Heart left ventricle (tissue), 16 donors: ENCODE measurements at places on chromosomes 16 and 17. TPM values are rescaled to one million over a fixed set of nuclear protein-coding genes. Genes with fewer than 3 reads are reported as not detected.

The NXPH3 gene
- 4.0 TPM for polyA plus RNA-seq

- no peak for DNase-seq
Observed at GRCh38 chr16:88398170-88398873, 15.6 kb downstream of the ZNF469 start.

DNA sequence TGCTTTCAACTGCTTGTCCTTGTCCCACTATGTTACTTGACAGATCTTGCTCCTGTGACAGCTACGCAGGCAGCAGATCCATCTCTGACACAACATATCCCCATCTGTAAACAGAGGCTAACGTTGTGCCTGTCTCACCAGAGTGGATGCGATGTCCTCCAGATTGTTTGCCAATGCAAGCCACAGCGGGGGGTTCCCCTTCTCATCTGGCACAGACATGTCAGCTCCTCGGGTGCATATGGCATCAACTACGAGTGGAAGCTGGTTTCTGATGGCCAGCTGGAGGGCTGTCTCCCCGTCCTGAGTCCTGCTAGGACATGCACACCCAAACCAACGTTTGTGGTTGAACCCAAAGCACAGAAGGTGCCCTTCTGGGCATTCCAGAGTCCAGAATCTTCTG, 39.0 kb downstream of the CYB5D2 start:
- DNase-seq: no peak

DNA sequence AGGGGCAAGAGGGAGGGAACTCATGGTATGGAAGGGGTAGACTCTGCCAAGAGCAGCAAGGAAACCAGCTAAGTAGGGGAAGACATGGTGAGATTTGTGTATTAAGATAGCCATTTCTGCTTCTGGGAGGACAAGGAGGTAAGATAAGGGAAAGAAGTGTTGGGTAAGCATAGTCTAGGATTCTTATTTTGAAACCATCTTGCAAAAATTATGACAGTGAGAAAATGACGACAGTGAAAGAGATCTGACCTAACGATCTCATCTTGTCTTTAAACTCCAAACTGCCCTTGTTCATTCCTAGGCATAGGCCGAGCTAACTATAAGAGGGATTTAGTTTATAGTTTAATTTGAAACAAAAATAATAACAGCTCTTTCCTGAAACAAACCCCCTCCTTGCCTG, 5.6 kb upstream of the RBL2 start:
- DNase-seq: no peak

DNA sequence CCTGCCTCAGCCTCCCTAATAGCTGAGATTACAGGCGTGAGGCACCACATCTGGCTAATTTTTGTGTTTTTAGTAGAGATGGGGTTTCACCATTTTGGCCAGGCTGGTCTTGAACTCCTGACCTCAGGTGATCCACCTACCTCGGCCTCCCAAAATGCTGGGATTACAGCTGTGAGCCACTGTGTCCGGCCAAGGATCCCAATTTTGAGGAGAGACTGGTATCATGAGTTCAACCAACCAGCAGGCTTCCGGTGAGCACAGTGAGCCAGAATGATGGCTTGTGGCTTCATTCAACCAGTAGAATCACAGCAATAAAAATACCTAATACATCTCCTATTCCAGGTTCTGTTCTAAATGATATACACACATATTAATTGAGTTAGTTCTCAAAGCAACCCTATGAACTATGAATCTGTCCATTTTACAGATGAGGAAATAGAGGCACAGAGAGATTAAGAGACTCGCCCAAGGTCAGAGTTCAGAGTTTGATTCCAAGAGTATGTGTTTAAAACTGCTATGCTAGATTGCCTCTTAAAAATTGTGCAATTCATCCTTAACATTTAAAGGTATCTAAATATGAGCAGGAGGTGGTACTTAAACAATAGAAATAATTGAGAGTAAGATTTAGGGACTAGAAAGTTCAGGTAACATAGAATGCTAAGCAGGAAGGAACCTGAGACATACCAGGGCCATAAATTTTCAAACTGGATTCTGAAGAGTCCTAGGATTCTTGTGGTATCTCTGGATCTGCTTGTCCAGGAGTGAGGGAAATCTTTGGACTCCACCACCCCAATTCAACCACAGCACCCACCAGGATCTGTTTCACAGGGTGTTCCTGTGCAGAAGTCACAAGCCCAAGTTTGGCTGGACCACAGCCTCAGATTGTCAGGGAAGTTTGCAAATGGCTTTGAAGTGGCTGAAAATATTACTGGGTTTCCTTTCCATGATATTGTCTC, 25.1 kb downstream of the CCDC42 start:
- no peak for DNase-seq

DNA sequence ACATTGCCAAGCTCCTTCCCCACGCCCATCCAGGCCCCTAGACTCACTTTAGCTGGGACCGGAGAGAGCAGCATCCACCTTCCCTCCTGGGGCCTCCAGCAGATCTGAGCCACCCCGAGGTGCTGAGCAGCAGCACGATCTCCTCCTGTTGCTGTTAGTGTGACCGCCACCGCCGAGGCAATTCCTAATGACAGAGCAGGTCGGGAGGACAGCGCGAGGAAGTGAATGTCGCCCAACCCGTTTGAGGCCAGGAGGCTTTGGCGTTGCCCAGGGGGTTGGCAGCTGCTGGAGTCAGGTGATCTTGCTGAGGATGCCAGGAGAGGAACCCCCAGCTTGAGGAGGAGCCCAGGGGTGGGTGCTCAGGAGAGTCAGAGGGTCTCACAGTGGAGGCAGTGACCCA, at the start of gene RNF222:
Gene RNF222 (minus strand): TSS at position 192 of the 400 bp plus-strand sequence. CDS start 4,366 bp downstream, outside the sequence.
- no peak for DNase-seq
